ENCODE measurements at places on chromosomes 16 and 17. TPM values are rescaled to one million over a fixed set of nuclear protein-coding genes. Genes with fewer than 3 reads are reported as not detected.

- H3K36me3 ChIP-seq: no peaks in the 10 kb centered on the region
- peaks cover 29% of the 10 kb centered on the region for H3K27me3 ChIP-seq
- H3K4me1 ChIP-seq: peaks cover 35% of the 10 kb centered on the region
Measured at GRCh38 chr17:8126491-8127066, 2.7 kb upstream of the HES7 start.

DNA sequence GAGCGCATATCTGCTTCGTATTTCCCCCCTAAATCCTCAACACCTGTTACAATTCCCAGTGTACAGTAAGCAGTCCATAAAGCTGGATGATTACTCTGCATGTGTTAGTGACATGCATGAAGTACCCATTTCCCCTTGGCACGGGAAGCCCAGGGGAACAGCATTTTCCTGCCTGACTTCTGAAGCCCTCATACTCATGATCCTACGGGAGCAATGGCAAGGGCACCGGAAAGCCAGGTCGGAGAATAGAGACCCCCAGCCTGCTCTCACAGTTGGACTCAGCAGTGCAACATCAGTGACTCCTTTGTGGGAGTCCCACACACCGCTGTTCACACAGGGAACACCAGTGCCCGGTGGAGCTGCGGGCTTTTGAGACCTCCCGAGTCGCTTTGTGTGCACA, 336.9 kb downstream of the CDH13 start:
- H3K27ac ChIP-seq: no peak overlapping the region
- H3K4me3 ChIP-seq: no peak overlapping the region
- H3K36me3 ChIP-seq: no peaks in the 10 kb centered on the region
- H3K27me3 ChIP-seq: no peaks in the 10 kb centered on the region
- no peaks in the 10 kb centered on the region for H3K4me1 ChIP-seq
- no peak for DNase-seq

Gene C16orf86
- 1.7 TPM for total RNA-seq

DNA sequence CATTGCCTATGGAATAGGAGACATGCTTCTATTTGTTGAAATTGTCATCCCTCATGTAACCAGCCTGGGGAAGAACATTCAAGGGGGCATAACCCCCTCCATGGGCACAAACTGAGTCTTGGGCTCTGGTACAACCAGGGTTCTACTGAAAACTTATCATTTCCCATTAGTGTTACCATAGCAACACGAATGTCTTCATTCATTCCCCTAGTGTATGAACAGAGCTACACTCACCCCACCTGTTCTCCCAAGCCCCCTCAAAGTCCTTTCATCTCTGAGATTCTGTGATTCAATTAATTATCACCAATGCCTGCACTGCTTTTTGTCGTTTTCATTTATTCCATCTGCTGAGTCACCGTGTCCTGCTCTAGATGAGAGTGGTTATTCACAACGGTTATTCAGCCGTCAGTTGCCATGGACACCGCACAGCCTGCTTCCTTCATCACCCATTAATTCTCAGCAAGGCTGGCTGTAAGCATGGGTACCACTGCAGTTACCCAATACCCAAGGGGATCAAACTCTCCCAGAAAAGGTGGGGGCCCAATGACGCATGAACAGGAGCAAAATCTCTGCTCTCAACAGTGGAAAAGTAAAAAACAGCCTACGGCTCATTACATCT, 1.6 kb upstream of the GAST start:
- H3K36me3 ChIP-seq: no peaks in the 10 kb centered on the region
- H3K27ac ChIP-seq: no peak overlapping the region
- H3K4me1 ChIP-seq: no peaks in the 10 kb centered on the region
- H3K27me3 ChIP-seq: no peaks in the 10 kb centered on the region
- H3K4me3 ChIP-seq: no peak overlapping the region

DNA sequence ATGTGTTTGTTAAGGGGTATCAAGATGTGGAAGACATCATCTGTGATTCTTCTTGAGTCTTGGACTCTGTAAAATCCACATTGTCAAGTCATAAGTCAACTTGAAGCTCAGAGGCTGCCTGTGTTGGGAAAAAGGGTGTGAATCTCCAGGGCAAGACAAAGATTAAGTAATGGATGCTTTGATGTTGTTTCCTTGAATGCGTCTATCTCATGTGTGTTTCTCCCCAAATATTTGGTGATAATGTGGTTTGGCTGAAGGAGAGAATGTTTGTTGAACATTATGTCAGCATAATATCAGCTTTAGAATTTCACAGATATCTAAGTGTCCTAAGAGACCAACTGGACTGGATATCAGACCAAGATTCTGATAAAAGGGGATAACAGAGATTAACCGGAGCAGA, 24.1 kb upstream of the KCNJ16 start:
- no peaks in the 10 kb centered on the region for H3K36me3 ChIP-seq
- no peaks in the 10 kb centered on the region for H3K27me3 ChIP-seq
- H3K4me1 ChIP-seq: peaks cover 11% of the 10 kb centered on the region

DNA sequence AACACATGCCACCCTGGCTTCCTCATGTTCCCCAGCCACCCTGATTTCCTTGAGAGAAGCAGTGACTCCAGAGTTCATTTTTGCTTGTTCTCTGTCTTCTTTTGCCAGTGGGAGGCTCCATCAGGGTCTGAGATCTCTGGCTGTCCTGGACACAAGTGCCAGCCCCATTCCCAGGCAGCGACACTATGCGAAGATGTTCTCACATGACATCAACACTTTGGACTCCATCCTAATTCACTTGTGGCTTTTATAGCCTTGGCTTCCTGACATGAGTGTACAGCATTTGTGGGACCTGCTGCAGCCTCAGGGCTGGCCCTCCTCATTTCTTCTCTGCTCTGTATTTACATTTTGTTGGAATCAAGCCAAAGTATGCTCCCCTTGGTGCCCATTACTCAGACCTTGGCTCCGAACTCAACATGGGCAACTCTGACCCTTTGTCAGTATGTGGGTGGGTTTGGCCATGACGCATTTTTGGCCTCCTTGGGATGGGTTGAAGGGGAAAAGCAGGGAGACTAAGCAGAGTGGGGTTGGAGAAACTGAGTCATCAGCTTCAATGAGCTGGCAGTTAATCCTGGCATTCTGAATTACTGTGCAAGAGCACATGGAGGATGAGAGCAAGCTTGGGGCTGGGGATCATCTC, 119.0 kb upstream of the EEF2KMT start:
- no peak overlapping the region for H3K4me3 ChIP-seq
- no peak overlapping the region for H3K27ac ChIP-seq
- H3K27me3 ChIP-seq: no peaks in the 10 kb centered on the region
- peaks cover 3% of the 10 kb centered on the region for H3K4me1 ChIP-seq

- no peak overlapping the region for H3K4me3 ChIP-seq
- H3K27ac ChIP-seq: no peak overlapping the region
- no peaks in the 10 kb centered on the region for H3K27me3 ChIP-seq
- no peak for DNase-seq
- no peaks in the 10 kb centered on the region for H3K4me1 ChIP-seq
Measured at GRCh38 chr17:32602396-32602795, 115.6 kb downstream of the CDK5R1 start.

Gene DBF4B
- 1.8 TPM for total RNA-seq

DNA sequence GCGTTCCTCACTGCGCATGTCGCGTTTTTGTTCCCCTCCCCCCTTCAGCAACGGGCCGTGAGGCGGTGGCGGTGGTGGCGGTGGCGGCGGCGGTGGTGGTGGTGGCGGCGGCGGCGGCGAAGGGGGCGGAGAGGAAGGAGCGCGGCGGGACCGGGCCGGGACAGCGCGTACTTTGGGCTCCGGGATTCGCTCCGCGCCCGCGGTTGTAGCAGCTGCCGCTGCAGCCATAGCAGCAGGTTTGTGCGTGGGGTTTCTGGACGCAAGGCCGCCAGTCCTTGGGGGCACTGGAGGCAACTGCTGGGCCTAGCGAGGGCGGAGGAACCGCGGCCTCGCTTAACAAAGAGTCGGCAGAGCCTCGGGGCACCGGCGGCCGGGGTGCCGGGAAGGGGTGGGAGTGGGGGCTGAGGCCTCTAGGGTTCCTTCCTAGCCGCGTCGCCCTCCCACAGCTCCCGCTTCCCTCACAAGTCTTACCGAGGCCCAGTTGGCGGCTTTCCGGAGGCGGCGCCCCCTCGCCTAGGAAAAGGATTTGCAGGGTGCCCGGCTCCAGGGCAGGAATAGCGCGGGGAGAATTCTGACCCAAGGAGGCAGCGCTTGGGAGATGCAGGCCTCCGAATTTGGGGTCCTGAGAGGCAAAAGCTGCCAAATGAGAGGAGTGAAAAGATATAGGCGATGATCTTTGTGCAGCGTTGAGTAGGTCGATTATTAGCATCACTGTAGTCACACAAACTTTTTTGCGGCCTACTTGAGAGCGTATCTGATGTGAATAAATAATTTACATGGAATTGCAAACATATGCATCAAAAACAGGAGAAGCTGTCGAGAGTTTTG, at the start of gene DDX42:
Gene DDX42, plus strand, starts transcription at position 30 of the 828 bp plus-strand sequence. CDS start 12,880 bp downstream, outside the sequence.
- H3K27ac ChIP-seq: peak within 1 kb of the TSS; percentile 96
- no peaks in the 10 kb centered on the region for H3K36me3 ChIP-seq
- no peaks in the 10 kb centered on the region for H3K27me3 ChIP-seq

- H3K4me1 ChIP-seq: no peaks in the 10 kb centered on the region
- H3K4me3 ChIP-seq: no peak overlapping the region
- no peak overlapping the region for H3K27ac ChIP-seq
- peak; percentile 17 for DNase-seq
- H3K36me3 ChIP-seq: no peaks in the 10 kb centered on the region
Measured at GRCh38 chr16:27080895-27081294, 14.2 kb downstream of the C16orf82 start.

DNA sequence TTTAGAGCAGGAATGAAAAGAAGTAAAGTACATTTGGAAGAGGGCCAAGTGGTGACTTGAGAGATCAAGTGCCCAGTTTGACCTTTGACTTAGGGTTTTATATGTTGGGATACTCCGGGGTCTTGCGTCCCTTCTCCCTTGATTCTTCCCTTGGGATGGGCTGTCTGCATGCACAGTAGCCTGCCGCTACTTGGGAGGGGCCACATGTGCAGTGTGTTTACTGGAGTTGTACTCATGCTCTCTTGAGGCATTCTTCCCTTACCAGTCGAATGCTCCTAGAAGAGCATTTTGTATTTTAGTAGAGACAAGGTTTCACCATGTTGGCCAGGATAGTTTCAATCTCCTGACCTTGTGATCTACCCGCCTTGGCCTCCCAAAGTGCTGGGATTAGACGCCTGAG, 23.8 kb downstream of the GDPD1 start:
- no peak for DNase-seq
- no peak overlapping the region for H3K27ac ChIP-seq
- no peaks in the 10 kb centered on the region for H3K36me3 ChIP-seq
- H3K4me3 ChIP-seq: no peak overlapping the region

DNA sequence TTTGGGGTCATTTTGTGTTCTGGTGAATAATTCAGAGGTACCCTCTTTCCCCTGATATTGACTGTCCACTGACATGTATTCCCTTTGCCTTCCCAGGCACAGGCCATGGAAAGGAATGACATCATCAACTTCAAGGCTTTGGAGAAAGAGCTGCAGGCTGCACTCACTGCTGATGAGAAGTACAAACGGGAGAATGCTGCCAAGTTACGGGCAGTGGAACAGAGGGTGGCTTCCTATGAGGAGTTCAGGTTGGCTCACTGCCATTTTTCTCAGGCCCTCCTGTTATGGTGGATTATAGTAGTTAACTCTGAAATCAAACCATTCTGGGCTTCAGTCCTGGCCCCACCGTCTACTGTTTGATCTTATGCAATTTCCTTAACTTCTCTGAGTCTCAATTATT, 1.6 kb upstream of the EFTUD2 start:
- H3K27me3 ChIP-seq: no peaks in the 10 kb centered on the region
- peak; percentile 59 for DNase-seq
- H3K4me3 ChIP-seq: no peak overlapping the region
- no peak overlapping the region for H3K27ac ChIP-seq
- peaks cover 25% of the 10 kb centered on the region for H3K4me1 ChIP-seq

DNA sequence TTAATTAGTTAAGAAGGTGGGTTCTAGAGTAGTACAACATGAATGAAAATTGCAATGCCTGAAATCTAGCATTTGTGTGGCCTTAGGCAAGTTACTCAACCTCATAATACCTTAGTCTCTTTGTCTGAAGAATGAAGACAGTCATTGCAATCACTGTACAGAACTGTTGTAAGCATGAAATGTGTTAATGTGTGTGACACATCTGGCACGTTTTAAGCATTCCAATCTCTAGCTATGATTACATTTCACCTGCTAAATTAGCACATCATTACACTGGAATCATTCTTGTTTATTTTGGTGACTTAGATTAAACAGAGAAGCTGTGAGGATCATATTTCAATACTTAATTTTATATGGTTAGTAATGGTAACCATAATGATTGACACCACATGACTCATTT, 629.7 kb upstream of the KIF2B start:
- H3K4me1 ChIP-seq: no peaks in the 10 kb centered on the region
- DNase-seq: no peak
- no peaks in the 10 kb centered on the region for H3K36me3 ChIP-seq
- H3K27me3 ChIP-seq: no peaks in the 10 kb centered on the region
- no peak overlapping the region for H3K4me3 ChIP-seq
- H3K27ac ChIP-seq: no peak overlapping the region

Gene MSLN
- total RNA-seq: 2.4 TPM

DNA sequence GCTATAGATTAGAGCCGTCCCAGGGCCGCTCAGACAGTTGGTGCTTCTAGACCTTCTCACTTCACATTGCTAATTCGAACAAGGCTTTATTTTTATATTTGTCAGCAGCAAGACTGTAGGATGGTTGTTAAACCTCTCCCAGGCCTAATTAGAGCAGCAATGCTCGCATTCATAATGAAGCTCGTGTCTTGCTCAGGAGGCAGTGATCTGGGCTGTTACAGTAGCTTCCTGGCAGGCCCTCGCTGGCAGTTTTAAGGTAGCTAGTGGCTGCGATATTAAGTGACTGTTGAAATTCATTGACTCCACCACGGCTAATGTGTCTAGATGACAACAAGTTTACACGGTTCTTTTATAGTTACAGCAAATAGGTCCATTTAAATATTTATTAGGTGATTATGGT, 23.2 kb upstream of the ANKFN1 start:
- H3K4me3 ChIP-seq: no peak overlapping the region

Gene WNT9B
- total RNA-seq: 2.6 TPM

DNA sequence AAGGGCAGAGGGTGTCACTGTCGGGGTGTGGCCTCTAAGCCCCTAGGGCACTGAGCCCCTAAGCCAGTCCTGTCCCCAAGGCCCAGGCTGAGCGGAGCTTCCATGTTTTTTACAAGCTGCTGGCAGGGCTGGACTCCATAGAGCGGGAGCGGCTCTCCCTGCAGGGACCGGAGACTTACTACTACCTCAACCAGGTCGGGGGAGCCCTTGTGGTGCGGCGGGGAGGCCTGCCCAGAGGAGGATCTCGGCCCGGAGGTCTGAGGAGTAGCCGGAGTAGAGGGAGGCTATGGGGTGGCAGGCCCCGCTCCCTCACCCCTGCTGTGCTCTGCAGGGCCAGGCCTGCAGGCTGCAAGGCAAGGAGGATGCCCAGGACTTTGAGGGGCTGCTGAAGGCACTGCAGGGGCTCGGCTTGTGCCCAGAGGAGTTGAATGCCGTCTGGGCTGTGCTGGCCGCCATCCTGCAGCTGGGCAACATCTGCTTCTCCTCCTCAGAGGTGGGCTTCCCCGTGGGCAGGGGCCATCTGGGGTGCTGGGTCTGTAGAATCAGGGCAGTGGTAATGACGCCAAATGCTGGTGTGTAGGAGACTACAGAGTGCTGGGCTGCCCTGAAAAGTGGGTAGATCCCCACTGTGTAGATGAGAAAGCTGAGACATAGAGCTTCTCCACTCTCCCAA, 4.9 kb downstream of the MYO15B start:
- no peak overlapping the region for H3K4me3 ChIP-seq
- peaks cover 11% of the 10 kb centered on the region for H3K4me1 ChIP-seq
- no peaks in the 10 kb centered on the region for H3K27me3 ChIP-seq
- H3K36me3 ChIP-seq: no peaks in the 10 kb centered on the region
- no peak overlapping the region for H3K27ac ChIP-seq
- DNase-seq: no peak

GRCh38 chr17:8965394-8966168, at the start of gene PIK3R5:
TSS of gene PIK3R5 (minus strand) at chr17:8965707. CDS start at chr17:8911494, 54,213 bp downstream.
- peak within 1 kb of the TSS; percentile 36 for H3K4me3 ChIP-seq
- no peaks in the 10 kb centered on the region for H3K36me3 ChIP-seq
- peaks cover 66% of the 10 kb centered on the region for H3K27me3 ChIP-seq
- DNase-seq: peak; percentile 78
- H3K27ac ChIP-seq: no peak within 1 kb of the TSS
